A673 (cell line): ENCODE measurements at places on chromosomes 16 and 17. TPM values are rescaled to one million over a fixed set of nuclear protein-coding genes. Genes with fewer than 3 reads are reported as not detected.

The ZNF205 gene
- 16.8 and 19.0 TPM in 2 replicates for total RNA-seq

The CD300H gene
- total RNA-seq: not detected in 2 replicates

The DLX3 gene
- 0.20 TPM in 1 of 2 replicates, not detected in the other for total RNA-seq

The HAS3 gene
- total RNA-seq: 0.49 and 0.72 TPM in 2 replicates

The NLRC3 gene
- total RNA-seq: 0.07 and 0.09 TPM in 2 replicates

GRCh38 chr16:55002419-55002818, 71.8 kb downstream of the IRX5 start:
- no peak for DNase-seq

DNA sequence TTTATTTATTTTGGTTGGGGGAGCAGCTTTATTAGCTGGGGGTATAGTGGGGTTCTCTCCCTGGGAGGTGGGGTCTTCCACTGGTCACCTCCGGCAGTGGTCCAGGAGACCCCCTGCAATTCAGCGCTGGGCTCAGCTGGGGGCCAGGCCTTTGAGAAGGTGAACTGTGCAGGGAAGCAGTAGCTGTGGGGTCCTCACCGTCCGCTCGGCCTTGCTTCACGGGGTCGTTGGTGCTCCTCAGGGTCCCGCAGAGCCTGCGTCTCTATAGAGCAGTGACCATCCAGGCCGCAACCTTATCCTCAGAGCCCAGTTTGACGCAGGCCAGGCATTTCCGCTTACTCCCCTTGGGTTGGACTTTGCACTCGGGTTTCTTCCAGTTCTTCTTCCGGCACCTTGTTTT, 1954.7 kb downstream of the TP53TG3F start:
- no peak for DNase-seq

GRCh38 chr16:10226141-10226986, 44.1 kb upstream of the GRIN2A start:
- DNase-seq: no peak

DNA sequence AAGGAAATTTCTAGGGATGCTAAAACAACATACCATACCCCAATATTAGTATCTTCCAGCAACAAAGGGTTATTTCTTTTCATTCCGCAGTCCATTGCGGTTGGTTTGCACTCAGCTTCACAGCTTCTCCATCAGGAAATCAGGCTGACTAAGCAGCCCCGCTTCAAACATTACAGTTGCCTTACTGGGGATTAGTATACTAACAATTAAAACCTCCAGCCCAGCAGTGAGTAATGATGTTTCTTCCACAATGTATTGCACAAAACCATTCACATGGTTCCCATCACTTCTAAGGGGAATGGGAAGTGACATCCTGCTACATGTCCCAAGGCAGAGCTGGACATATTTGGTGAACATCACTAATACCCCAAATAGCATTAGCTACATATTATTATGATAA, 1384.9 kb downstream of the CDH8 start:
- DNase-seq: no peak

GRCh38 chr17:728911-729310, 3.5 kb upstream of the TLCD3A start:
- no peak for DNase-seq

- peak; percentile 68 for DNase-seq
Measured at GRCh38 chr17:11996722-11997146, 541 bp downstream of the ZNF18 start.

- no peak for DNase-seq
Measured at GRCh38 chr16:71775949-71776348, 32.7 kb downstream of the AP1G1 start.

DNA sequence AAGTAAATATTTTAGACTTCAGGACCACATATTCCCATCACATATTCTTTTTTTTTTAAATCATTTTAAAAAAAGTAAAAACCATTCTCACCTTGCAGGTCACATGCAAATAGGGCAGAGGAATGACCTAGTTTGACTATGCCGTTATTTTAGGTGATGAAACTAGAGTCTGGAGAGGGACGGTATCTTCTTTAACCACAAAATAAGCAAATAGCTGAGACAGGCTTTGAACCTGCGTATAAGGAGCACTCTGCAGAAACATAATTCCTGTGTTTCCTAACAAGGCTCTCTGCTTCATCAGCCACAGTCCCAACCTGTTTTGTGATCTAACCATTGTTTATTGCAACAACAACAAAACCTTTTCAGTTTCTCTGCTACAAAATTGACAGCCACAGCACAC, 121.5 kb downstream of the PCTP start:
- DNase-seq: no peak

DNA sequence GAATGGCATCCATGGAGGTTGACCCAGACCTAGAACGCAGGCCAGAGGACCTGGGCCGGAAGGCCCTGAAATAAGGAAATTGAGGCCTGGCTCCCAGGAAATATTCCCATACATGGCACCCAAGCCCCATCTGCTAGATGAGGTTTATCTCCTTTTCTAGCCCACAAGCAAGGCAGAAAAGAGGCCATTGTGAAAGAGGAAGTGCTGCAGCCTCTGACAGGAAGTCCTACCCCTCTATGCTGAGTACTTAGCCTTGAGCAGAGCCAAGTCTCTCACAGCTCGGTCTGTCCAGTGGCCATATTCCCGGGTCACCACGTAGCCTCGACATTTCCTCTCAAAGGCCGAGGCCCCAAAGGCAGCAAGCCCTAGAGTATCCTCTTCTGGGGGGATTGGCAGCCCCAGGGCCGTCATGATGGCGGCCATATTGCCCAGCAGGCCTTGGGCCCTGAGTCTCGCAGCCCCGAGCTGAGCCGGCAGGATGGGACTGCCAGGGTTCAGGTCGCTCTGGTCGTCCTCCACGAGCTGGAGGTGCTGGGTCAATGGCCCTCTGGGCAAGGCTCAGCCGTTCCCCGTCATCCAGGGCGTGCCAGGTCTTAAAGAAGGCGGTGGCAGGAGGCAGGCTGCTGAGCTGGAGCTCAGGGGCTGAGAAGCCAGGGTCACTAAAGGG, 7.8 kb downstream of the CTF1 start:
- no peak for DNase-seq

- no peak for DNase-seq
Measured at GRCh38 chr17:80359422-80360110, 55.4 kb upstream of the ENDOV start.

- no peak for DNase-seq
Measured at GRCh38 chr17:80751946-80752581, 207.4 kb downstream of the RPTOR start.

GRCh38 chr16:21653571-21653970, 1.2 kb upstream of the IGSF6 start:
- DNase-seq: no peak

DNA sequence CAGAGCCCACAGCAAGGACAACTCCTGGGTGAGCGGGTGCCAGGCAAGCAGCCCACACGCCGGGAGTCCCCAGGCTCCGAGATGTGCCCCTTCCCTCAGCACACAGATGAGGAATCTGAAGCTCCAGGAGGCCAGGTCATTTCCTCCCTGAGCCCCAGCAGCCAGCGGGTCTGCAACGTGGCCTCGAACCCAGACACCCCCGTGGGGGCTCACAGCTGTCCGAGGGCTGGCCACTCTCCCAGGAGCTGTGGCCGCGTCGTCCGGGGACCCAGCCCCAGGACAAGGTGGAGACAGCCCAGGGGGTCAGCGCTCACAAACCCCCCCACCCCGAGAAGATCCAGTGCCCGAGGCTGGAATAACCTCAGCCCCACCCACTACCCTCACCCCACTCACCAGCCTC, 17.4 kb upstream of the C1QTNF8 start:
- no peak for DNase-seq

GRCh38 chr17:18144855-18145254, 36.3 kb downstream of the MYO15A start:
- DNase-seq: no peak

DNA sequence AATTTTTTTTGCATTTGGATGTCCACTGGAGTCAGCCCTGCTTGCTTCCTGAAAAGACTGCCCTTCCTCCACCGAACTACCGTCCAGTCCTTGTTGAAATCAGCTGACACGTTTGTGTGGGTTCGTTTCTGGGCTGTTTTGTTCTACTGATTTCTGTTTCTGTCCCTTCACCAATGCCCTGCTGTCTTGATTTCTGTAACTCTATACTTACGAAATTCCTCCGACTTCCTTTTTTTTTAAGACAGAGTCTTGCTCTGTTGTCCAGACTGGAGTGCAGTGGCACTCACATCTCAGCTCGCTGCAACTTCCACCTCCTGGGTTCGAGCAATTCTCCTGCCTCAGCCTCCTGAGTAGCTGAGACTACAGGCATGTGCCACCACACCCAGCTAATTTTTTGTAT, 8.4 kb upstream of the GAA start:
- DNase-seq: no peak

- no peak for DNase-seq
Measured at GRCh38 chr16:23702951-23703350, 10.1 kb downstream of the ERN2 start.

DNA sequence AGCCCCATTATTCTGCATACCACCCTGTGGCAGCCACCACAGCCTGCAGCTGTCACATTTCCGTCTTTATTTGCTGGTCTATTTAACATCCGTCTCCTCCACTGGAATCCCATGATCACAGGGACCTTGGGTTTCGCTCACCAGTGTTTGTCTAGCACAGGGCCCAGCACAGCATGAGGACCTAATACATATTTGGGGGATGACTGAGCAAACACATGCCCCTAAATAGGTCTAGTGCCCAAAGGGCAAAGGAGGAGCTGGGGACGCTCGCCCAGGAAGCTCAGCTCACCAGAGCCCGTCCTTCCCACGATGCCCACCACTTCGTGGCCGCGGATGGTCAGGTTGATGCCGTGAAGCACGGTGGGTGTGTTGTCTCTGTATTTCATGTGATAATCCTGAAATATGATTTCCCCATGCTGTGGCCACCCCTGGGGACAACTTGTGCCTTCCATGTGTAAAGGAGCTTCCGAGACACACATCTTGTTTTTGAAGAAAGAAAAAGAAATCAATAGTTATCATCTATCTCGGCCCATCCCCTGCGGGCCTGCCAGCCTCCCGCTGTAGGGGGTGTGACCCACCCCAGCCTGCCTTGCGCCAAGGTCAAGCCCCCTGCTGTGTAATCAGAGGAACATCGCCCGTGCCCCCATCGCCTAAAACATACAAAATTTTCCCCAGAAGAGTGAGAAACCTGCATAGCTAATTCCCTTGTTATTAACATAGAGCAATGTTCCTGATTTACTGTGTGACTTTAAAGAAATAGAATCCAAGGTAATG, 21.0 kb upstream of the ABCC12 start:
- DNase-seq: no peak

GRCh38 chr16:80082906-80083305, 457.9 kb upstream of the DYNLRB2 start:
- no peak for DNase-seq

- DNase-seq: no peak
Measured at GRCh38 chr17:68238164-68238870, 9.5 kb upstream of the AMZ2 start.
